Thymus (tissue), 14 donors: ENCODE measurements at places on chromosomes 16 and 17. TPM values are rescaled to one million over a fixed set of nuclear protein-coding genes. Genes with fewer than 3 reads are reported as not detected.

The FAM171A2 gene
- 0.39 TPM for polyA plus RNA-seq

The CHST5 gene
- polyA plus RNA-seq, result 0.11 TPM

- no peak overlapping the region for H3K27ac ChIP-seq
- H3K27me3 ChIP-seq, result no peaks in the 10 kb centered on the region
- H3K4me3 ChIP-seq, result no peak overlapping the region
- no peaks in the 10 kb centered on the region for H3K4me1 ChIP-seq
- no peaks in the 10 kb centered on the region for H3K36me3 ChIP-seq
Observed at GRCh38 chr17:7136266-7136877, 21.8 kb upstream of the ASGR2 start.

DNA sequence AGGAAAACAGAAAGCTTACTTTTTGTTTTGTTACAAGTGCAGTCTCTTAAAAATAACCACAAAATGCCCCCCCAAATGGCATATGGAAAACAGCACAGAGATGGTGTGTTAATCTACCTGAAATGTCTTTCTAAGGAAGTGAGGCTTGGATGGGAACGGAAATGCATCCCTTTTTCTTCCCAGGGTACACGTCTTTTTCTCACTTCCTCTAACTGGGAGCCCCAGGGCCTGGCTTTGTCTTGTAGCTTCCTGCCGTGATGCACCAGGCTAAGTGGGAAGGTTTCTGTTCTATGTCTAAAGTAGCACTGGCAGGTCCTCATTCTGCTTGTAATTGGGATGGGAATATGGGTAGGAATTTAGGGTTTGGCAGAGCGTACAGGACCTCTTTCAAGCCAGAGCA lies 52.5 kb upstream of the CACNG3 start:
- no peak overlapping the region for H3K4me3 ChIP-seq
- no peak for DNase-seq
- H3K27me3 ChIP-seq, result no peaks in the 10 kb centered on the region
- peaks cover 4% of the 10 kb centered on the region for H3K36me3 ChIP-seq

The MT4 gene
- 38.1 TPM for polyA plus RNA-seq

The C16orf78 gene
- not detected for polyA plus RNA-seq

The VTN gene
- 0.59 TPM for polyA plus RNA-seq

DNA sequence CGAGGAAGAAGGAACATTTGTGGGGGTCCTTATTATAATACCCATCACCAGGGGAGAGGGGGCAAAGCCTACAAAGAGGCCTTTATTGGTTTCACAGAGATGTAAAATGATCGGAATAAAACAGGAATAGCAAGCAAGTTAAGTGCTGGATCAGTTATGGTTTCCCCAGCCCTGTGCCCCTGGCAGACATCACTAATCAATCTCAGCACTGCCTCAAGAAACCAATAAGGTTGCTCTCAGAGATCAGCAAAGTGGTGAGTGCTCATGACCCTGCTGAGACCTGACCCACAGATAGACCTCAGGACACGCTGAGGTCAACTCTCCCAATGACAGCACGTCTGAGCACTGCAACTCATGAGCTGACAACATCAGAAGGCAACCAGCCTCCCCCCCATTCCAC lies 66.3 kb downstream of the ZNF423 start:
- H3K36me3 ChIP-seq, result no peaks in the 10 kb centered on the region
- no peak overlapping the region for H3K4me3 ChIP-seq
- no peak for DNase-seq
- no peak overlapping the region for H3K27ac ChIP-seq
- no peaks in the 10 kb centered on the region for H3K4me1 ChIP-seq
- no peaks in the 10 kb centered on the region for H3K27me3 ChIP-seq

DNA sequence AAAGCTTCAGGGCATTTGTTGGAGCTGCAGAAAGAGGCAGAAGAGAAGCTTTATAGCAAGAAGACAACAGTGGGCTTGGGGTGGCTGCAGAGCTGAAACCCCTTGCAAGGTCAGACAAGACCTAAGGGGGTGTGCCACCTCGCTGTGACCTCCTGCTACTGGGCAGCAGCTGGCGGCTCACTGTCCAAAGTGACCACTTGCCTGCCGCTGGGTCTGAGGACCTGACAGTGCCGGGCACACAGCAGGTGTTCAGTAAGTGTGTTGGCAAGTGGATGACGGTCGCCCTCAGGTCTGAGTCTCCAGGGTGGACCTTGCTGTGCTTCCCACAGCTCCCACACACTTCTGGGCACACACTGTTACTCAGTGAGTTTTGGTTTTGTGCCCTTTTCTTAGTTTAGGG lies 336.5 kb downstream of the C16orf95 start:
- no peaks in the 10 kb centered on the region for H3K4me1 ChIP-seq
- H3K27ac ChIP-seq, result no peak overlapping the region
- H3K4me3 ChIP-seq, result no peak overlapping the region
- no peaks in the 10 kb centered on the region for H3K36me3 ChIP-seq

GRCh38 chr16:66569131-66569530 lies 2.9 kb downstream of the CMTM1 start:
- no peaks in the 10 kb centered on the region for H3K27me3 ChIP-seq
- H3K27ac ChIP-seq, result no peak overlapping the region
- H3K4me1 ChIP-seq, result no peaks in the 10 kb centered on the region

DNA sequence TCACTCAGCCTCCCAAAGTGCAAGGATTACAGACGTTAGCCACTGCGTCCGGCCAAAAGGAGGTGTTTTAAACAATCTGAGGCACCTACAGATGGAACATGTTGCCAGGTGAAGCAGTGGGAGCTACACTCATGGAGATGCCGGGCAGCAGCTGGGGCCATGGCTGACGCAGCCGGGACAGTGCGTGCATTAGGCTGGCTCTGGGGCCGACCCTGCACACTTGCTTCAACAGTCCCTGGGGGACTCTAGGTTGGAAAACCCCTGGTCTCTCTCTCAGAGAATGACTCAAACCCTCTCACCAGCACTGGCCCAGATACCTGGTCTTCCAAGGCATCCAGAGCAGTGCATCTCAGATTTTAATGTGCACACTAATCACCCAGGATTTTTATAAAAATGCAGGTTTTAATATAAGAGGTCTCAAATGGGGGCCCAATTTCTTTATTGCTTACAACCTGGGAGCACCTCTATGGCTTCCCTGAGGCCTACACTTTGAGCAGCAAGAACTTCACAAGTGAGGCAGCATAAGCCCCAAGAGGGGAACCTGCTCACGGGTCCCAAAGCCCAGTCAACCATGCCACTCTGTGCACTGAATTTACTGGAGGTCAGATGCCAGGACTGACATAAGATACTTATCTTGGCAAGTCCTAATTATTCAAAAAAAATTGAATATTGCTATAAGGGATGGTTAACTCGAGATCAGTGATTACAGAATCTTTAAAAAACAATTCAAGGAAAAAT lies 70.8 kb upstream of the TRAP1 start:
- H3K27me3 ChIP-seq, result no peaks in the 10 kb centered on the region
- peaks cover 14% of the 10 kb centered on the region for H3K4me1 ChIP-seq
- DNase-seq, result no peak

DNA sequence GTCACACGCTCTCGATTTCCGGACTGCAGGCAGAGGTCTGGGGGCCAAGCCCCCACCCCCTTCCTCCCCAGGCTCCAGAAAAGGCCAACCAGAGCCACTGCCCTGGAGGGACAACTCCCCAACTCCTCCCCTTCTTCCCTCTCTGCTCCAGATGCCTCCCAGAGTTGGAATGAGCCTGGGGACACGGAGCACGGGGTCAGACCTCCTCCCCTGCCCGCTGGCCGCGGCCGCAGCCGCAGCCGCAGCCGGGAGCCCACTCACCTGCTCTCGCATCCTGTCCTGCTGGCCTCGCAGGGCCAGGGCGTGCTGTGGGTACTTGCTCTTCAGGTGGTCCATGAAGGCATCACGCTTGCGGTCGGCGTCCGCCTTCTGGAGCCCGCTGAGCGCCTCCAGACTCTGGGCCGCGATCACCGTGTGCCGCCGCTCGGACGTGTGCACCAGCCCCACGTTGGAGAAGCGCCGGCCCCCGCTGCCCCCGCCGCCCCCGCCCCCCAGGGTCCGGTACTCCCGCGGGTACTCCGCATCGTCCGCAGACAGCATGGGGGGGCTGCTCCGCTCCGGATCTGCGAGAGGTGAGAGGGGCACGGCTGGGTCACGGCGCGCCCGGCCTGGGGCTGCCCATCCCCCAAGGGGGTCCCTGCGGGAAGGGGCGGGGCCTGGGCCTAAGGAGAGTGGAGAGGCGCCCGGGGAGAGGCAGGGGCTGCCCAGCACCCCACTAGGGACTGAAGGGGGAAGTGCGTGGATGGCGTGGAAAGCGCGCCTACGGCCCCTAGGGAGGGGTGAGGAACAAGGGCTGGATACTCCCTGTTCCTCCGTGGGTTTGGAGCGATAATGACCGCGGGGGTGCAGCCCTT lies 27.3 kb downstream of the SRCIN1 start:
- H3K36me3 ChIP-seq, result no peaks in the 10 kb centered on the region
- H3K4me3 ChIP-seq, result no peak overlapping the region
- H3K27me3 ChIP-seq, result peaks cover 98% of the 10 kb centered on the region
- DNase-seq, result no peak

GRCh38 chr16:66335704-66336329 lies 30.7 kb upstream of the CDH5 start:
- no peak overlapping the region for H3K27ac ChIP-seq
- DNase-seq, result no peak
- H3K27me3 ChIP-seq, result no peaks in the 10 kb centered on the region
- H3K4me3 ChIP-seq, result no peak overlapping the region
- no peaks in the 10 kb centered on the region for H3K4me1 ChIP-seq
- H3K36me3 ChIP-seq, result no peaks in the 10 kb centered on the region

- no peak for DNase-seq
- no peaks in the 10 kb centered on the region for H3K4me1 ChIP-seq
- H3K36me3 ChIP-seq, result no peaks in the 10 kb centered on the region
- no peaks in the 10 kb centered on the region for H3K27me3 ChIP-seq
Observed at GRCh38 chr16:73713251-73713650, 583.4 kb upstream of the PSMD7 start.

The CD7 gene
- polyA plus RNA-seq, result 153 TPM

The SRSF1 gene
- polyA plus RNA-seq, result 104 TPM

GRCh38 chr16:25084797-25085196 lies 26.7 kb upstream of the LCMT1 start:
- no peak for DNase-seq
- H3K36me3 ChIP-seq, result no peaks in the 10 kb centered on the region
- H3K27me3 ChIP-seq, result no peaks in the 10 kb centered on the region
- no peak overlapping the region for H3K4me3 ChIP-seq
- no peak overlapping the region for H3K27ac ChIP-seq

The IRX6 gene
- 1.1 TPM for polyA plus RNA-seq

GRCh38 chr16:49747654-49748053 lies 108.3 kb downstream of the ZNF423 start:
- no peaks in the 10 kb centered on the region for H3K27me3 ChIP-seq
- no peak for DNase-seq
- H3K4me1 ChIP-seq, result peaks cover 8% of the 10 kb centered on the region
- no peak overlapping the region for H3K27ac ChIP-seq
- H3K4me3 ChIP-seq, result no peak overlapping the region
- no peaks in the 10 kb centered on the region for H3K36me3 ChIP-seq

The PHB1 gene
- polyA plus RNA-seq, result 59.9 TPM

GRCh38 chr16:65445313-65446260 lies 323.7 kb upstream of the CDH11 start:
- no peaks in the 10 kb centered on the region for H3K4me1 ChIP-seq
- H3K27ac ChIP-seq, result no peak overlapping the region
- no peak overlapping the region for H3K4me3 ChIP-seq
- H3K27me3 ChIP-seq, result no peaks in the 10 kb centered on the region

The KCNAB3 gene
- 8.9 TPM for polyA plus RNA-seq

- H3K36me3 ChIP-seq, result peaks cover 19% of the 10 kb centered on the region
- DNase-seq, result no peak
- H3K4me3 ChIP-seq, result no peak overlapping the region
- no peaks in the 10 kb centered on the region for H3K27me3 ChIP-seq
Observed at GRCh38 chr17:4261452-4261851, 2.3 kb downstream of the ANKFY1 start.

The HSF4 gene
- 50.8 TPM for polyA plus RNA-seq

The PIK3R5 gene
- polyA plus RNA-seq, result 20.4 TPM

The HSD11B2 gene
- polyA plus RNA-seq, result 7.8 TPM

GRCh38 chr16:30136971-30137605 lies 14.1 kb upstream of the MAPK3 start:
- H3K27ac ChIP-seq, result no peak overlapping the region
- peaks cover 7% of the 10 kb centered on the region for H3K4me1 ChIP-seq
- no peak overlapping the region for H3K4me3 ChIP-seq
- DNase-seq, result no peak
- H3K36me3 ChIP-seq, result no peaks in the 10 kb centered on the region

- no peak overlapping the region for H3K4me3 ChIP-seq
- H3K27ac ChIP-seq, result no peak overlapping the region
- no peak for DNase-seq
- H3K4me1 ChIP-seq, result no peaks in the 10 kb centered on the region
Observed at GRCh38 chr17:72598695-72599094, 477.9 kb downstream of the SOX9 start.

- peak; percentile 74 for DNase-seq
- no peaks in the 10 kb centered on the region for H3K36me3 ChIP-seq
- H3K27ac ChIP-seq, result peak overlapping the region; percentile 70
- no peak overlapping the region for H3K4me3 ChIP-seq
Observed at GRCh38 chr16:819336-820043, 19.0 kb upstream of the GNG13 start.

GRCh38 chr17:32393904-32394303 lies 43.9 kb downstream of the ZNF207 start:
- no peak overlapping the region for H3K27ac ChIP-seq
- DNase-seq, result no peak
- H3K36me3 ChIP-seq, result no peaks in the 10 kb centered on the region
- no peak overlapping the region for H3K4me3 ChIP-seq
- no peaks in the 10 kb centered on the region for H3K4me1 ChIP-seq

DNA sequence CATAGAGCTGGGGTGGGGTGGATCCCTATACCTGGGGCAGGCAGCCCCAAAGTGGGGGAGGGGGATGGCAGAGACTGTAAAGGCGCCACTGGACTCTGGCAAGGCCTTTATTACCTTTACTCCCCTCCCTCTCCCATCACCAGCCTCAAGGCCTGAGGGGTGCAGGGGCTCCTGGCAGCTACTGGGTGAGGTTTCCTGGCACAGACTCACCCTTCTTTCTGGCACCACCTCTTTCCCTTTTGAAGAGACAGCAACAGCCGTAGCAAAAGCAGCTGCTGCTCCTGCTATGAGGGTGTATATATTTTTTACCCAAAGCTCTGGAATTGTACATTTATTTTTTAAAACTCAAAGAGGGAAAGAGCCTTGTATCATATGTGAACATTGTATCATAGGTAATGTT lies 17.6 kb downstream of the RAPGEFL1 start:
- no peak for DNase-seq
- H3K4me3 ChIP-seq, result no peak overlapping the region
- no peak overlapping the region for H3K27ac ChIP-seq
- H3K36me3 ChIP-seq, result no peaks in the 10 kb centered on the region

GRCh38 chr17:29574732-29575510 lies 6.4 kb downstream of the TP53I13 start:
- no peaks in the 10 kb centered on the region for H3K4me1 ChIP-seq
- H3K36me3 ChIP-seq, result peaks cover 64% of the 10 kb centered on the region
- H3K27ac ChIP-seq, result no peak overlapping the region
- no peak for DNase-seq
- no peak overlapping the region for H3K4me3 ChIP-seq
- no peaks in the 10 kb centered on the region for H3K27me3 ChIP-seq

The TP53TG3B gene
- not detected for polyA plus RNA-seq

The EVPLL gene
- polyA plus RNA-seq, result 0.25 TPM

GRCh38 chr17:57366558-57367351 lies 110.4 kb downstream of the MSI2 start:
- H3K36me3 ChIP-seq, result no peaks in the 10 kb centered on the region
- no peaks in the 10 kb centered on the region for H3K27me3 ChIP-seq
- H3K4me3 ChIP-seq, result no peak overlapping the region
- no peak overlapping the region for H3K27ac ChIP-seq
- H3K4me1 ChIP-seq, result peaks cover 44% of the 10 kb centered on the region
- no peak for DNase-seq

GRCh38 chr16:55565086-55565485 lies 1.4 kb upstream of the CAPNS2 start:
- no peak for DNase-seq
- H3K27ac ChIP-seq, result no peak overlapping the region
- no peak overlapping the region for H3K4me3 ChIP-seq
- H3K27me3 ChIP-seq, result no peaks in the 10 kb centered on the region
- no peaks in the 10 kb centered on the region for H3K36me3 ChIP-seq
- H3K4me1 ChIP-seq, result peaks cover 9% of the 10 kb centered on the region

The PRR29 gene
- polyA plus RNA-seq, result 0.43 TPM
